ENCODE measurements at places on chromosomes 7 and 10.

GRCh38 chr10:58316874-58317273, 17.9 kb upstream of the UBE2D1 start:
- DNase-seq = no peak

DNA sequence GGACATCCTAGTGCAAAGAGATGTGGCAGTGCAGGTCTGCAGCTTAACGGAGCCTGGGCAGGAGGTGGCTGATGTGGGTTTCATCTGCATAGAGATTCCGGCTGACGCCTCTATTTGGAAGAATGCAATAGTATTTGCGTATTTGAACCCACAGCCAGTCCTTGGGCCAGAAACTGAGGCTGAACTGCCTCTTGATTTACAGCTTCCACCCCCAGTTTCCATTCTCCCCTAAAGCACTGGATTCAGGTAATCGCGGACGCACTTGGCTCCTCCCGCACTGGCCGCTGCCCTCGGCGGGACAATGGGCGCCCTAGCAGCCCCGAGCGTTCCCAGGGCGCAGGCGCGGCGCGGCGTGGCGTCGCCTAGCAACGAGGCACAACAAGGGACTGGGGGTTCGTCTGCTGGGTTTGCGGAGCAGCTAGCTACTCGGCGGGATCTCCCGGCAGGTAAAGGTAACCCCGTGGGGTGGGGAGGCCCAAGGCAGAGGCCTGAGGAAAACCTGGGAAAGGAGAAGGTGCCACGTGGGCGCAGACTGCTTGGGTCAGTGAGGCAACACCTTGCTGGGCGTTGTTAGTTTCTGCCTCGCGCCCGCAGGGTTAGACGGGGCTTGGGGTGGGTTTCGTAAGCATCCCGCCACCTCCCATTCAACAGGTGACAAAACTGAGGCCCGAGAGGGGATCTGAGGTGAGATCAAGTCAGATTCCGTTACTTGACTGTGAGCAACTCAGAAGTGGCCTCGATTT, at the start of gene ARMC3:
Gene ARMC3 (plus strand): TSS at position 393 of the 743 bp plus-strand sequence. CDS start 3,944 bp downstream, outside the sequence.
- DNase-seq = peak; percentile 65

- no peak for DNase-seq
Measured at GRCh38 chr10:86004337-86004736, 362.3 kb downstream of the GRID1 start.

DNA sequence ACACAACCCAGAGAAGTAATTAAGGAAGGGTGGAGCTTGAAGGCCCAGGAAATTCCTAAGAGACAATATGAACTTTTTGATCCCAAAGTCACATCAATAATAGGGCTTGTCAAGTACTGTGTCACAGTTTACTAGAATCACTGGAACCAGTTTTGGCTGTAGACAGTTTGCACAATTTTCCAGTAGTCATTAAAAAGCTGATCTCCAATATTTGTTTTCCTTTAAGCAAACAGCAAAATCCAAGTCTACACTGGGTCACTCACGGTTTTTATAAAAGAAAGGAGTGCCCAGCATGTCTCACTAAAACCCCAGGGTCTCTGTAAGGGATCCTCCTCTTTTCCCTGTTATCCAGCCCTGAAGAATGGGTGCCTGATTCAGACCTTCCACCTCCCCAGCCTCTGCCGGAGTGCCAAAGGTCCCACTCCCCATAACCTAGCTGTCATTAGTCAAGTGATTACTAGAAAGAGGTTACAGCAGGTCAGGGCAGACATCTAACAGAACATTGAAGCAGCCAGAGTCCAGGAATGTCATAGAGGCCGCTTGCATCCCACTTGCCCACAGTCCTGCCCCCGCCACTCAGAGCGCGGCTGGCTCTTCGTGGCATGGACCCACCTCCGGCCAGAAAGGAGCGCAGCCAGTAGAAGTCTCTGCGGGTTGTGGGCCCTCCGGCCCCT, 552 bp downstream of the SLC25A16 start:
- DNase-seq = no peak

DNA sequence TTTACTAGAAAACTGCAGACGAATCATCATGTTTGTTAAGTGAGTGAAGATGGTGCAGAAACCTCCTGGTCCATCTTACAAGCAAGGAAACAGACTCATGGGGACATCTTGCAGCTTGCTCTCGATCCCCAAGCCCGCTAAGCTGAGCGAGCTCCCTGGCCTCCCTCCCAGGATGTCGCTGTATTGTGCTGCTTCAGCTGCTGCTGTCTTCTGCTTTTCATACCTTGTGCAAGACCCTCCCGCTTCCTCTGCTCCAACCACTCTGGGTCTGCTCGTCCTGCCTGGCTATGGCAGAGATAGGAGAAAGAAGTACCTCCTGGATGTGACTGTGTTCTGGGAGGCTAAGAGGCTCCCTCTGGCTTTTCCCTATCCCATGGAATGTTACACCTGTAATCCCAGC, 285.2 kb upstream of the FZD8 start:
- DNase-seq = no peak

DNA sequence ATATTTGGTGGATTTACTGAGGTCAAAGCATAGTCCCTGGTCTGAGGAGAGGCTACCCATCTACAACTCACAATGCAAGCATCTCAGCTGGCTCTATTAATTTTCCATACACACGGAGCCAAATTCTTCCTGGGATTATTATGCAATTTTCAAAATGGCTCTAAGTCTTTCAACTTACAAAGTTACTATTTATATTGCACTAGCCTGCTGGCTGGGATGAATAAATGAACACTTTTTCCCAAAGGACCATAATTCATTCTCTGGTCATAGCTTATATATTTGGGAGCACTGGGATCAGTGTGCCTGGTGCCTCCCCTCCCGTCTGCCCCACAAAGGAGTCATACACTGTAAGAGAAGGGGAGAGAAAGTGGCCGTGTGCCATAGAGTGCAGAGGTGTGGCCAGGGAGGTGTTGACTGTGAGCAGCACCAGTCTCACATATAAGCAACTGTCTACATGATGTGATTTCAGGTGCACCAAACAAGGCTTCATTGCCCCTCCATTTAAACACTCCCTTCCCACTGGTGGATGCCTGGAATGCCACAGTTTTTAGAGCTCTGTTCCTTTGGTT, 88.6 kb downstream of the ZNF92 start:
- no peak for DNase-seq

- no peak for DNase-seq
Measured at GRCh38 chr7:77409739-77410547, 6.2 kb downstream of the GSAP start.

GRCh38 chr7:140079121-140079536, 16.4 kb upstream of the PARP12 start:
- DNase-seq = no peak

DNA sequence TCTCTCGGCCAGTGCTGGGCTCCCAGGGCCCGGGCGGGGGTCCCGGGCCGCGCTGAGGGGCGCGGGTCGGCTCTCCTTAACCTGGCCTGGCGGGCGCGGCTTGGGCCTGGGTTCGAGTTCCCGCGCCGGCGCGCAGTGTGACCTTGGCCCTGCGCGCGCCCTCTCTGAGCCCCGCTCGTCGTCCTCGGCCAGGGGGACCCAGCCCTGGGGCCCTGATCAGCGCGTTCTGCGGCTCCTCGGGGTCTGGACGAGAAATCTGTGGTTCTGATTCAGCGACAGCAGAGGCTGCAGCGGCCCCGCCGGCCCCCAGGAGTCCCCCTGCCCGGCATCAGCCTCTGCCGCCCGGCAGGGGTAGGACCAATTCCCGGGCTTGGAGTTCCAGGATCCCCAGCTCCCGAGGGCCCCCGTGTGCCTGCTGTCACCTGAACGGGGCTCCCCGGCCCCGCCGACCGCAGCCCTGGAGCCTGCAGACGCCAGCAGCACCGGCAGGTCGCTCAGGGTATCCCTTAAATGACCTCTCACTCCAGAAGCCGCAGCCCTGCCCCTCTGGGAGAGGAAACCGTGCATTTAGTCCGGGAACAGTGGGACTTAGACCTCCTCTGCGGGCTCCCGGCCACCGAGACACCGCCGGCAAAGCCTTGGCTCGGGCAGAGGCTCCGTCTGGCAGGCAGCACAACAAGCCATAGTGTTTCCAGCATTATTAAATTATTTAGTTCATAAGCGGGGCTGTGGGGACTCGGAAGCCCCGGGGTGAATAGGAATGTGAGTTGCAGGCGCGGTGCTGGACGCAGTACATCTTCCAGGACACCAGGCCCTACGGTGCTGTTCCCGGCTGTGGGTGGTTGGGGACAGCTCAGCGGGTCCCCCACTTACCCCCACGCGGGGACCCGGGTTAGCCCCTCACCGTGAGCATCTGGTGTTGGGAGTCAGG, 572 bp downstream of the CHST12 start:
- peak; percentile 40 for DNase-seq

- DNase-seq = no peak
Measured at GRCh38 chr10:78768876-78769275, 299.9 kb upstream of the ZMIZ1 start.

- DNase-seq = no peak
Measured at GRCh38 chr10:20890491-20891337, 6.4 kb downstream of the NEBL start.

DNA sequence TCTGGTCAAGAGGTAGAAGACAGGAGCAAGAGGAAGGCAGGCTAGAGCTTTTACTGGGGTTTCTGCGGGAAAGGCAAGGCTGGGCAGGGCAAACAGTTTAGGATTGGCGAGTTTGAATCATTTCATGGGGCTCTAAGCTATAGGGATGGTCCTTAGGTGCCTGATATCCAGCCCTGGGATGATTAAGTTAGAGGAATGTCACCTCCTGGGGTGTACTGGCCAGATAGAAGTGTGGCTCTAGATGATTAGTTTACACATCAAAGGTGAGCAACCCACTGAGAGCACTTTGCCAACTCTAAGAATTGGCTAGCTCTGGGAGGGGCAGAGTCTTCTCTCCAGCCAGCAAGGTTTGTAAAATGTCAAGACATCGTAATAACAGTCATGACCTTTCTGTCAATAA, 52.4 kb downstream of the ZNF365 start:
- no peak for DNase-seq

GRCh38 chr7:47100817-47101435, 481.0 kb downstream of the TNS3 start:
- no peak for DNase-seq

GRCh38 chr10:69375307-69376151, 41.2 kb downstream of the TACR2 start:
- no peak for DNase-seq

GRCh38 chr7:41878309-41879295, 175.7 kb upstream of the INHBA start:
- no peak for DNase-seq

- no peak for DNase-seq
Measured at GRCh38 chr10:20622531-20623211, 274.4 kb downstream of the NEBL start.

DNA sequence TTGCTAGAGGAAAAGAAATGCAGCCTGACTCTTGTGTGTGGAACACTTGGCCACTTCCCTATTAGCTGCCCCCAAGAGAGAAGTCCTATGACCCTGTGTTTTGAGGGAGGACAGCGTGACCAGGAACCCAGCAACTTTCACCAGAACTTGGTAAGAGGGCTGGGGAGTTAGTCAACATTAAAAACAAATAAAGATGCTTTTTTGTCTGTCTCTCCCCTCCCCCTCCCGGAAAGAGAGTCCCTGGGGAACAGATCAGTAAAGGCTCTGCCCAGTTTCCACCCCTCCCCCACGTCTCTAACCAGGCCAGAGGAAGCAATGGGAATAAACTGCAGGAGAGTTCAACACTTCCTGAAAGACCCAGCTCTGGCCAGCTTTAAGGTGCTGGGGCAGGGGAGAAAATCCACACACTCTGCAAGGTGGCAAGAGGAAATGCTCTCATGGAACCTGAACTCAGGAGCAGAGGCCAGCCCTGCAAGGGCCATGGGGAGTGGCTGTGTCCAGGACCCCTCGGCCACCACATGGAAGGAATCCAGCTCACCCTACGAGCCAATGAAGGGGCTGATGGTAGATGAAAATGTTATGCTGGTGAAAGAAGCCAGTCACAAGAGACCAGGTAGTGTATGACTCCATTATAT, 21.5 kb downstream of the SH3PXD2A start:
- no peak for DNase-seq

DNA sequence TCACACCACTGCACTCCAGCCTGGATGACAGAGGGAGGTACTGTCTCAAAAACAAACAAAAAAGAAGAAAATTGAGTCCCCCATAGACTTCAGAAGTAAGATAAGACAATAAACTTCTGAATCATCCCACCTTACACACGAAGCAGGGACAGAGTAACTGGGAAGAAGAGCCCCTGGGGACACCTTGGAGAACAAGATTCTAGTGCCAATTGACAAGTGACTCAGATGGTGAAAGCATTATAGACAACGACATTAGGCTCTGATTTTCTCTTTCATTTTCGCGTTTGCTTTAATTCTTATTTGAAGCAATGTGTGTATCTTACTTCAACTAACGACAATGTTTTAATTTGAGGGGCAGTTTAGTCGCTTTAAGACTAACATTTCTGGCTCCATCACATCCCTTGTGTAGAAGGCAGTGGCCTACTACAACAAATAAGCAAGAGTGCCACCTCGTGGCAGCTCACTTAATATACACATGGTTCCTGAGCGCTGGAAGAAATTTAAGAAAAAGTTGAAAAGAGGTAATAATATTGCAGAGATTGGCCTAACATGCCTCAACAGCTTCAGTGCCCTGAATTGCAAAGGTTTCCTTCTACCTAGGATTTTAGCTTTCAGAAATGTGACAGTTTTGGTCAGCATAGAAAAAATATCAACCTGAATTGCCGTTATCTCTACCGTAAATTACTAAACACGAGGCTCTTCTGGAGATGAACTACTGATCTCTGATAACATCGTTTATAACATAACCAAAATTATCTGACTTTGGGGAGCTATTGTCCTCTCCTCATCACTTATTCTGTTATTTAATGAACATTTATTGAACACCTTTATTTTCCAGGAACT, 36.7 kb downstream of the ASNS start:
- DNase-seq = peak; percentile 61

DNA sequence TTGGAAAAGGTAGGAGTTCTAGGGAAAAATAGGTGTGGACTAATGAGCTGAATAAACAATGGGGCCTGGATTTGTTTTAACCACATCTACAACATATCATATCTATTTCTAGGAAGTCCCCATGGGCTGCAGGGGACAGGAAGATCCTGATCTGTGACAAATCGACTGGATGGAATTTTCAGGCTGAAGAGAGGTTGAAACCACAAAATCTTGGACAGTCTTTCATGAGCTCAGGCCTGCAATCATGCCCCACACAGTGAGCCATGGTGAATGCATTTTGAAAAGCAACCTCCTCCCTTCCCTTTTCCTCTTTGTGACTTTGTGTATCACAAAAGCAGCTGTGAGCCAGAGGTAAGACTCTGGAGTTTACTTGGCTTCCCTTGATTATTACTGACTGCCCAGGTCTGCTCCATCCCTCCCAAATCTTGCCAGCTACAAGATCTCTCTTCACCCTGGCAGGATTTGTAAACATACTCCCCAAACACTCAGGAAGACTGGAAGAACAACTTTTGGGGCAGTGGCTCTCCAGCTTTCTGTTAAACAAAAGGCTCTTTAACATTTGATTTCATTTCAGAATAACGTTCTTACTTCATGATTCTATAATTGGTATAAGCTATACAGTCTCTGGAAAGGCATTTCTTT, 66.4 kb downstream of the ASAH2B start:
- no peak for DNase-seq

DNA sequence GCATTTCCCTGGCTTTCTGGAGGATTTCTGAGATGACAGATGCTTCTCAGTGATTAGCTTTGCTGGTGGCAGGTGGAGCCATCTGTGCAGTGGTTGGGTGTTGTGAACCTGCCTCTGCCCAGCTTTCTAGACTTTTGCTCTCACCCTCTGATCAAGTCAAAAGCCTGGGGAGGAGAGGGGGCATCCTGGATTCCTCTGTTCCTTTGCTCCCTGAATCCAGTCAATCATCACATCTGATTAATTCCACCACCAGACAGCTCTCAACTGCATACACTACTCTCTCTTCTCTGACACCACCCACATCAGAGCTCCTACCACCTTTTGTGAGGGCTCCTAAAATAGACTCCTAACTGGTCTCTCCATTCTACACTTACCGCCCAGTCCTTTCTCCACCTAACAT, 283.5 kb downstream of the WDR11 start:
- no peak for DNase-seq

GRCh38 chr7:152392254-152392653, 43.5 kb downstream of the KMT2C start:
- DNase-seq = no peak

Measured in CD4-positive, alpha-beta T cell treated with Interleukin-6 for 4 hours (primary cell).